MCF 10A (cell line): ENCODE measurements at places on chromosomes 5 and 9. TPM values are rescaled to one million over a fixed set of nuclear protein-coding genes. Genes with fewer than 3 reads are reported as not detected.
A peak's percentile ranks its signal among the peaks of the same experiment; 100 is the strongest.

TXNDC8 gene
- total RNA-seq = not detected in 2 replicates

PCDHA10 gene
- 0.15 and 0.16 TPM in 2 replicates for total RNA-seq

WNK2 gene
- total RNA-seq = 0.07 and 0.29 TPM in 2 replicates

LCN10 gene
- total RNA-seq = not detected in 2 replicates

SHB gene
- total RNA-seq = 22.3 and 29.6 TPM in 2 replicates

ZDHHC11 gene
- total RNA-seq = 2.0 and 7.0 TPM in 2 replicates

GAPT gene
- not detected in 2 replicates for total RNA-seq

ARID3C gene
- total RNA-seq = not detected in 2 replicates

SLC34A1 gene
- not detected in 2 replicates for total RNA-seq

- no peaks in the 10 kb centered on the region for H3K36me3 ChIP-seq
- H3K27me3 ChIP-seq = no peaks in the 10 kb centered on the region
- H3K4me1 ChIP-seq = peaks cover 5% of the 10 kb centered on the region
- DNase-seq = peak; percentile 96
These were observed 60.1 kb upstream of the ZNF608 start for GRCh38 chr5:124806373-124807077.

DNA sequence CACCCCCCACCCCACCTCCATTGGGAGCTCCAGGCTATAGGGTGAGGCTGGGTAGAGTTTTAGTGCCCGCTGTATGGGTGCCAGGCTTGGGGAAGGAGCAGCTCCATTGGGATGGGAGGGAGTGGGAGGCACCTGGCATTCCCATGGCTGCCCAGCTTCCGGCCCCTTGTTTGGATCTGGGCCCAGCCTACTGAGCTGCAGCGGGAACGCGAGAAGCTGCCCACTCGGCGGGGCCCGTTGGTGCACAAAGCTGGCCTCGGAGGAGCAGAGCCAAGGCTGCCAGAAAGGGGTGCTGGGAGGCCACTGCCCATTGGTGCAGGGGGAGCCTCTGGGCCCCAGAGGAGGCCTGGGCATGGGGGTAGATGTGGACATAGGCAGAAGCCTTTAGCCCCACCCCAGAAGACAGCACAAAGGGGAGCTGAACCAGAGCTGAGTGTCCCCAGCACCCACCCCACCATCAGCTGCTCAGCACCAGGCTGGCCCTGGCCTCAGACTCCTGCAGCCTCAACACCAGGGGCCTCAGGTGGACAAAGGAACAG is 4.4 kb downstream of the LCN9 start:
- no peak overlapping the region for H3K27ac ChIP-seq
- no peak overlapping the region for H3K4me3 ChIP-seq
- no peak for DNase-seq
- no peaks in the 10 kb centered on the region for H3K4me1 ChIP-seq
- H3K36me3 ChIP-seq = no peaks in the 10 kb centered on the region

- H3K36me3 ChIP-seq = no peaks in the 10 kb centered on the region
- H3K4me3 ChIP-seq = no peak overlapping the region
- no peak overlapping the region for H3K27ac ChIP-seq
- H3K4me1 ChIP-seq = no peaks in the 10 kb centered on the region
These were observed 48.0 kb upstream of the CEP78 start for GRCh38 chr9:78187763-78188484.

DNA sequence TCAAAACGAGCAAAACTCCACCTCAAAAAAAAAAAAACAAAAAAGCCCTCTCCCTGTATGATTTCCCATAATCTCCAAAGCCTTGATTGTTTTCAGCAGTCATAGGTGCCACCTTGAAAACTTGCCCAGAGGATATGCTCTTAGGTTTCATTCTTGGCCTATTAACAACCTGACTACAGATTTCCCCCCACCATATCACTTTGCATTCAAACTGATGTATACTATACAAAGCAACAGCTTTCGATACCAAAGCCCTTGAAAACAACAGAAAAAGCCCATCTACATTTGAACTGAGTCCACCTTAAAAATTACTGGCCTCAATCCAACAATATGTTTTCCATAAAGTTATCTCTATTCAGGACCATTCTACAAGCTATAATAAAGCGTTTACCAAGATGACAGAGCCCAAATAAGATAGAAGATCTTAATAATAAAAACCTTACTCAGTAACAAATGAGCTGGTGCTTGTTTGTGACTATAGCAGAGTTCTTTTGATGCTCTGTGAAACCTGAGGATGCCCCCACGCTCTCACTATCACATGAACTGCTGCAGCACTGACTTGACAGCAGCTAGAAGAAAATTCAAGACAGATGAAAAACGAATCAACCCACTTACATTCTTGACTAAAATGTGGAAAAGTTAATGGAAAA is 44.4 kb downstream of the FNBP1 start:
- no peak overlapping the region for H3K4me3 ChIP-seq
- H3K27ac ChIP-seq = no peak overlapping the region
- peaks cover 9% of the 10 kb centered on the region for H3K4me1 ChIP-seq
- H3K36me3 ChIP-seq = peaks cover 4% of the 10 kb centered on the region
- no peak for DNase-seq

- no peak overlapping the region for H3K27ac ChIP-seq
- no peak for DNase-seq
- no peaks in the 10 kb centered on the region for H3K36me3 ChIP-seq
- H3K27me3 ChIP-seq = peaks cover 2% of the 10 kb centered on the region
- H3K4me1 ChIP-seq = peaks cover 7% of the 10 kb centered on the region
- no peak overlapping the region for H3K4me3 ChIP-seq
These were observed 30.5 kb upstream of the MSX2 start for GRCh38 chr5:174693697-174694385.

DNA sequence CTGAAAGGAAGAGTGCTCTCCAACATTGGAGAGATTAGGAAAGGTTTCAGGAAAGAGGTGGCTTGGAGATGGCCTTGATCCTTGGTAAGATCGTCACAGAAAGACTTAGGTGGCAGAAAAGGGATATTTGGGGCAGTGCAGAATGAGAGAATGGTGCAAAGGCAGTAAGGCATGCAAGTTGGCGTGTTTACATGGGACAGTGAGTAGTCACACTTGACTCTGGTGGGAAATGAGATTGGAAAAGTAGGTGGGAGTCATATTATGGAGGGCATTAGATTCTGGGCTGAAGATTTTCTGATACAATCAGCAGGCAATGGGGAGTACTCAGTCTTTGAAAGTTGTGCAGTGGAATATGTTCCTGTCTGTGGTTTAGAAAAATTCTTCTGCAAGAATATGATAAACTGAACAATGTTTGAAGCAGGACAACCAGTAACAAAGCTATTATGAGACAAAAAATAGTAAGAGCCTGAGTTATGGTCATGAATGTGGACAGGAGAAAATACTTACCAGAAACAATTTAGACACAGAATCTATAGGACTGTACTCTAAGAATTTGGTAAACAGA is 76.2 kb upstream of the ANKRD55 start:
- no peaks in the 10 kb centered on the region for H3K36me3 ChIP-seq
- H3K27me3 ChIP-seq = no peaks in the 10 kb centered on the region
- peaks cover 6% of the 10 kb centered on the region for H3K4me1 ChIP-seq
- no peak overlapping the region for H3K27ac ChIP-seq

- no peaks in the 10 kb centered on the region for H3K27me3 ChIP-seq
- H3K4me3 ChIP-seq = no peak overlapping the region
- DNase-seq = no peak
- H3K4me1 ChIP-seq = no peaks in the 10 kb centered on the region
- H3K36me3 ChIP-seq = no peaks in the 10 kb centered on the region
These were observed 42.8 kb upstream of the LHFPL2 start for GRCh38 chr5:78691084-78691960.

GRCh38 chr9:120386390-120387131 is 193.4 kb downstream of the CDK5RAP2 start:
- peak overlapping the region; percentile 36 for H3K4me3 ChIP-seq
- peak; percentile 61 for DNase-seq
- no peak overlapping the region for H3K27ac ChIP-seq
- H3K27me3 ChIP-seq = no peaks in the 10 kb centered on the region
- H3K4me1 ChIP-seq = peaks cover 13% of the 10 kb centered on the region

- peaks cover 21% of the 10 kb centered on the region for H3K4me1 ChIP-seq
- H3K27me3 ChIP-seq = peaks cover 25% of the 10 kb centered on the region
- H3K4me3 ChIP-seq = no peak overlapping the region
- DNase-seq = no peak
These were observed 69.2 kb upstream of the SHB start for GRCh38 chr9:38138276-38138675.

DNA sequence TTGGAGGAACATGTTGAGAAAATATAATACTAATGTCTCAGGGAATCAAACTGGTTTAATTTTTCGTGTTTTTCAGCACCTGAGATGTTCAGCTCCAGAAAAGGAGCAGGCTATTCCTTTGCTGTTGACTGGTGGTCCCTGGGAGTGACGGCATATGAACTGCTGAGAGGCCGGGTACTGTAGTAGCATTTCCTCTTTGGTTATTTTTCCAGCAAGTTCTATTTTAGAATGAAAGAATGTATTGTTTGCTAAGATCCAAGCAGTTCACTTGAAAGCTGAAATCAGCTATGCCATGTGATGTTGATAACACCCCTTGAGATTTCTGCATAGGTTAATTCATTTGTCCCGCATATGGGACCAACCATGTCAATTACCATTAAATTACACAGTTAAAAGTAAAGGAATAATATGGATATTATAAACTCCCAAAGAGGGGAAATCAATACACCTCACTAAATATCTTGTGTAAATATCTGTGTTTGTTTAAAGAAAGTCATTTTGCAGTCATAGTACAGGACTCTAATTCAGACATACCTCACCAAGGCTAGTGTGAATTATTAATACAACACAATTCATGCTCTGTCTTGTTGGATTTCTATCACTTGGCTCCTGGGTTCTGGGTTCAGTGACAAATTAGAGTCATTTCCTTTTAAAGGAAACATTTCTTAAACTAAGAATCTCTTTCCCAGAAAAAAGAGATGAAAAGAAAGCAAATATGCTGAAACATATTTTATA is 126.8 kb downstream of the STK32A start:
- no peaks in the 10 kb centered on the region for H3K36me3 ChIP-seq
- H3K4me1 ChIP-seq = peaks cover 9% of the 10 kb centered on the region
- no peak overlapping the region for H3K27ac ChIP-seq
- H3K4me3 ChIP-seq = no peak overlapping the region
- no peaks in the 10 kb centered on the region for H3K27me3 ChIP-seq
- no peak for DNase-seq

DNA sequence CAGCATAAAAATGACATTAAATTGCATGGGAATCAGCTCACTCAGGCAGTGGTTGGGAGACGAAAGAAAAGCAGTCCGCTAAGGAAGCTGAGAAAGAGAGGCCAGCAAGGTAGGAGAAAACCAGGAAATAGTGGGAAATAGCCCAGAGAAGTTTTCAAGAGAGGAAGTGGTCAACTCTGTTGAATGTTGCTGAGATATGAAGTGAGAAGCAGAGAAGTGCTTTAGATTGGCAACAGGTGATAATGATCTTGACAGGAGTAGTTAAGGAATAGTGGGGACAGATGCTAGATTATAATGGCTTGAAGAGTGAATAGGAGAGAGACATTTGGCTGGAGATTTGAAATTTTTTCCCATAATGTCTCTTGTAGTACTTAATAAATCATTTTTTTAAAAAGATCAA is 30.8 kb downstream of the CNTRL start:
- DNase-seq = no peak
- H3K36me3 ChIP-seq = no peaks in the 10 kb centered on the region
- H3K27ac ChIP-seq = no peak overlapping the region
- no peaks in the 10 kb centered on the region for H3K4me1 ChIP-seq

DNA sequence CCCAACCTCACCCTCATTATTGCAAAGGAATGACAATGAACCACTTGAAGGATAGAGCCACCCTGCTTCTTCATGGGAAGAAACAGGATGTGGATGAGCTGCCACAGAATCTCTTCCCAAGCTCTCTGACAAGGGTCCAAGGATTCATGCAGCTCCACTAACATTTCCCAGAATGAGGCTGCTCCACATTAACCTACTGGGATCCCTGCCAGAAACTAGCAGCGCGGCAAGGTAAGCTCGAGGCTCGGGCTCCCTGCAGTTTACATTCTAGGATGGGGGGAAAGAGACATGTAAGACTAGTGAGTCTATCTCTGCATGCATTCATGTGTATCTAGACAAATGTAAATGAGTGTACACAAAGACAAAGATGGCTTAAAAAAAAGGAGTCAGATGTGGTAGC is 12.1 kb downstream of the DCAF12 start:
- no peaks in the 10 kb centered on the region for H3K4me1 ChIP-seq
- no peak for DNase-seq
- H3K27me3 ChIP-seq = no peaks in the 10 kb centered on the region
- H3K36me3 ChIP-seq = peaks cover 81% of the 10 kb centered on the region
- no peak overlapping the region for H3K4me3 ChIP-seq

GRCh38 chr5:141811287-141812155 is 66.7 kb downstream of the PCDH1 start:
- DNase-seq = peak; percentile 32
- no peak overlapping the region for H3K27ac ChIP-seq
- H3K4me1 ChIP-seq = no peaks in the 10 kb centered on the region
- no peaks in the 10 kb centered on the region for H3K36me3 ChIP-seq
- H3K27me3 ChIP-seq = peaks cover 31% of the 10 kb centered on the region

- no peaks in the 10 kb centered on the region for H3K36me3 ChIP-seq
- no peak for DNase-seq
- no peak overlapping the region for H3K27ac ChIP-seq
- no peak overlapping the region for H3K4me3 ChIP-seq
- H3K27me3 ChIP-seq = no peaks in the 10 kb centered on the region
These were observed 76.5 kb downstream of the WNK2 start for GRCh38 chr9:93260263-93261066.

- no peak overlapping the region for H3K4me3 ChIP-seq
- no peak for DNase-seq
- H3K27me3 ChIP-seq = no peaks in the 10 kb centered on the region
These were observed 20.8 kb downstream of the GBGT1 start for GRCh38 chr9:133142684-133143622.

GRCh38 chr5:149687486-149688168 is 42.5 kb upstream of the PPARGC1B start:
- H3K4me3 ChIP-seq = no peak overlapping the region
- H3K27me3 ChIP-seq = peaks cover 99% of the 10 kb centered on the region
- no peak for DNase-seq

GRCh38 chr5:151825445-151825844 is 53.7 kb downstream of the G3BP1 start:
- no peaks in the 10 kb centered on the region for H3K27me3 ChIP-seq
- H3K27ac ChIP-seq = no peak overlapping the region
- no peak overlapping the region for H3K4me3 ChIP-seq
- H3K36me3 ChIP-seq = peaks cover 48% of the 10 kb centered on the region
- H3K4me1 ChIP-seq = no peaks in the 10 kb centered on the region
- DNase-seq = peak; percentile 81

GRCh38 chr9:27042476-27042875 is 37.0 kb upstream of the LRRC19 start:
- H3K4me3 ChIP-seq = no peak overlapping the region
- no peaks in the 10 kb centered on the region for H3K36me3 ChIP-seq
- H3K27ac ChIP-seq = no peak overlapping the region
- no peaks in the 10 kb centered on the region for H3K27me3 ChIP-seq

GRCh38 chr5:117475919-117476318 is 901.3 kb upstream of the SEMA6A start:
- H3K4me1 ChIP-seq = no peaks in the 10 kb centered on the region
- no peak overlapping the region for H3K4me3 ChIP-seq
- DNase-seq = no peak
- no peaks in the 10 kb centered on the region for H3K27me3 ChIP-seq
- no peaks in the 10 kb centered on the region for H3K36me3 ChIP-seq
